AG10803 (cell line): ENCODE measurements at places on chromosomes 1 and 21.

DNA sequence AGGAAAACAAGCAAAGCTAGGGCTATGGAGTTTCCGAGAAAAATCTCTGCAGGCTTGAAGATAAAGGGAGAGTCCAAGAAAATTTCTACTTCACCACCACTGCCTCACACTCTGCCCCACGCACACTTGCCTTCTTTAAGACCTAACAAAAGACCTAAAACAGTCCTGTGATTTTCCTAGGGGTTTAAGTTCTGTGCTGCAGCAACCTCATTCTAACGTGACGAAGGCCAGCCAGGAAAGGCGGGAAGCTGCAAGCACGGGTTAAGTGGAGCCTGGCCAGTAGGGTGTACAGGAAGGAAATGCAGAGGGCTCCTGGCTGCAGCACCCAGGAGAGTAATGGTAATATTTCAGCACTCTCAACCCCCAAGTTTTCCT is 1.5 kb downstream of the SPATA6 start:
- DNase-seq = peak; percentile 8

GRCh38 chr1:185343306-185343705 is 26.3 kb upstream of the IVNS1ABP start:
- no peak for DNase-seq

DNA sequence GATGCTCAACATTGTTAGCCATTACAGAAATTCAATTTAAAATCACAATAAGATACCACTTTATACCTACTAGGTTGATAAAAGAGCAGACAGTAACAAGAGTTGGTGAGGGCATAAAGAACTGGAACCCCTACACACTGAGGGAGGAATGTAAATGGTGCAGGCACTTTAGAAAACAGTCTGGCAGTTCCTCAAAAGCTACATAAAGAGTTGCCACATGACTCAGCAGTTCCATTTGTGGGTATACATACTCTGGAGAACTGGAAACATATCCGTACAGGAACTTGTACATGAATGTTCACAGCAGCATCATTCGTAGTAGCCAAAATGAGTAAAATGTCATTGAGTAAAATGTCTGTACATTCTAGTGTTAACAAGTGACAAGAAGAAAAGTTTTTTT is 17.0 kb downstream of the NSL1 start:
- DNase-seq = no peak

DNA sequence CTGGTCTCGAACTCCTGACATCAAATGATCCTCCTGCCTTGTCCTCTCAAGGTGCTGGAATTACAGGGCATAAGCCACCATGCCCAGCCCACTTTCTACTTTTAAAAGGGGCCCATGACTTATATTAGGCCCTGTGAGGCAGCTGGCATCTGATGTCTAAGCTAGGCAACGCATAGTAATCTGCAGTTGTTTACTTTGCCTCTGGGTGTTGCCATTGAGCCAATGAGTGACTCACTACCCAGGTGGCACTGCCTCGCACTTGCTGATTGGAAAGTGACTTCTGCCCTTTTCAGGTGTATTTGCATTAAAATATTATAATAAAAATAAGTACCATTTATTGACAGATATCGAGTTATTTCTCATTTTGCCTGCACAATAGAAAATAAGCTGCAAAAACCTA is 84.9 kb downstream of the KIF14 start:
- no peak for DNase-seq

DNA sequence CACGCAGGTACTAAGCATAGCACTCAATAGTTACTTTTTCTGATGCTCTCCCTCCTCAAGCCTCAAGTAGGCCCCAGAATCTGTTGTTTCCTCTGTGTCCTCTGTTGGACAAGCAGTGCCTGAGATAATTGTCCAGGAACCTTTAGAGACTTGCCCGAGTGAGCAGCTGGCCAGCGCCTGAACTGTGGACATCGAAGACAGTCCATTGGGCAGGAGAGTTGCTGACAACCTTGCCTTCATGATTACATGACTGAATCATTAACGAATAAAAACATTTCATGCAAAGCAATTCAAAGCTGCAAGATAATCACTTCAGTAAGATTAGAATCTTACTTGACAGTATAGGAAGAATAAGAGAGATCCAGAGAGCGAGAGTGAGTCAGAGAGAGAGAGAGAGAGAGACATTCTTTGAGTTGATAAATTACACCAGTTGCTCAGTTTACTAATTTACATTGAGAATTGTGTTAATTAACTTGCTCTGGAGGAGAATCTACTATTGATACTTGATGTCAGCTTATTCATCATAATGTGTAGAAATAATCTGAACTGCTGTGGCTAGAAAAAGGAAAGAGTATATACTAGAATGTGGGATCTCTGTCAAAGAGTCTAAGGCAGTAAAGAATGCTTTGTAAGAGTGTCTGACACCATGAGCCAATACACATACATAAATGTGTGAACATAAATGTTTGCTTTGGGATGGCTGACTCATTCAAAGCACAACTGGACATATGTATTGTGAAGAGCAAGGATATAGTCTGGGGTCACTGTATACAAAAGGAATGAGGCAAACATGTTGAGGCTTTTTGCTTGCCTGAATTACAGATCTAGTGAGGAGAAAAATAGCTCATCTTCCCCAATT is 216.0 kb downstream of the ZNF326 start:
- DNase-seq = no peak

- DNase-seq = peak; percentile 75
Observed at GRCh38 chr1:23384312-23385058, 14.8 kb upstream of the ZNF436 start.

- DNase-seq = no peak
Observed at GRCh38 chr1:179775009-179775408, 31.9 kb downstream of the FAM163A start.

GRCh38 chr1:247548092-247548491 is 842 bp upstream of the GCSAML start:
- no peak for DNase-seq

GRCh38 chr21:37028570-37028969 is 22.1 kb downstream of the RIPPLY3 start:
- no peak for DNase-seq

- peak; percentile 23 for DNase-seq
Observed at GRCh38 chr1:234212764-234213657, 160.2 kb upstream of the COA6 start.

DNA sequence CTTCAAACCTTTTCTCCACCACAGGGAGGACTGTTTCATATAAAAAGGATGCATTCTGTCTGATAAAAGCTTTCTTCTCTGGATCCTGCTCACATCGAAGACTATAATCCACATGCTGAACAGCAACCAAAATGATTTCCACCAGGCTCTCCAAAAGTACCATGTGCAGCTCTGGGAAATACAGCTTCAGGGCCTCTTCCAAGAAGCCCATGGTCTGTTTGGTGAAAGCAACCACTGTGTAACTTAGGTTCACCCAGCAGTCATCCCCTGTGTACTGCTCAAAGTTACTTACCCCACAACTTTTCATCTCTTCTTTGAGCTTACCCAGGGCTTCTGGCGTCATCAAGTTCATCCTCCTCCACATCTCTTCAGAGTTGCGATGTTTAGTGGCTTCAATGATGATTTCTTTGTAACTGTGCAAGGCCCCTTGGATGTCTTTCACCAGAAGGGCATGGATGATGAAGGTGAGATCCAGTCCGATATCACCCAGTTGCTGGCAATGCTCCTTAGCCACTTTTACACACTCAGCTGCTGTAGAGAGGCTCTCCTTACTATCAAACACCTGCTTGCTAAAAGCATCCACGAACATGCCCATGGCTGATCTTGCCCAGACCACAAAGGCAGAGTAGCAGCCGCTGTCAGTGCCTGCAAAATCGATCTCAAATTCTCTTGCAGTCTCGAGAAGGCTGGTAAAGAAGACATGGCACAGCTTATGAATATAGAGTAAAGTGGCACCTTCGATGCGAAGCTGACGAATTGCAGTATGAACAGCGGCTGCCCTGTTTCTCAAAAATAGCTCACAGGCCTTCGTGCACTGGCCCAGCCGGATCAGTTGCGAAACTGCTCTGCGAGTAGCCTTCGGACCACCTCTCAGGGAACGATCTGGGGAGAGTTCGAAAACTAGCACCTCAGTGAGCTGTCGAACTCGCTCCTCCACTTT is 1.7 kb downstream of the EXOC8 start:
- no peak for DNase-seq

DNA sequence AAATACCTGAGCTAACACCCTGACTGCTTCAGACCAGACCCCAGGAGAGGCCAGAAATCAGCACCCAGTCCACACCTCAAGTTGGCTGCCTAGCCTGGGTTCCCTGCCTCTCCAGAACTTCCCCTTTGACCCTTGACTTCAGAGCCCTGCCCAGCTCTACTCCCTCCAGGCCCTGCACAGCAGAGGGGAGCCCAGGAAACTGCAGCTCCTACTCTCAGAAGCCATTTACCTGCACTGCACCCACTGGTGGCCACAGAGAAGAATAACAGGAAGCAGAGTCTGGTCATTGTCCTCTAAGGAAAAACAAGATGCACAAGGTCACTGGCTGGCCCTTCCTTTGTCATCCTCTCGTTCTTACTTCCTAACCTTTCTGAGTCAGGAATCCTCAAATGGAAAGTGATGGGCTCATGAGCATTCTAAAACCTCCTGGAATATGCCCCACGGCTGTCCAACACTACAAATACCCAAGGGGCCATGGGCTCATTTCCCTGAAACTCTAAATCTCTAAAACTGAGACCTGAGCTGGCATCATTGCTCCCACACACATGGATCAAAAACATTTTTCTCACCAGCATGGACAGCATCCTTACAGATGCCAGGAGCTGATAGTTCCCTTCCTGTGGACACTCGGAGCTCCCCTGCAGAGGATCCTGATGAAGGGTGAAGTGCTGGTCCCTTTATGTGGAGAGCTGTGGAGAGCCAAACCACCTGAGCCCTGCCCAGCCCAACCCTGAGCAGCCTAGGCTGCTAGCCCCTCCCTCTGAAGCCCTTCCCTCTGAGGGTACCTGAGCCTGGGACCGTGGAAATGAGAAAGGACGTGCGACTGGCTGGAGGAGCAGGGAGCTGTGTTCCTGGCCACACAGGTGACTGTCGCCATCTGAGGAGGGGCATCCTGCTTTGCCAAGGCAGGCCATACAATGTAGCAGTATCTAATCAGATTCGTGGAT is at the start of gene ITLN2:
Gene ITLN2 (minus strand): TSS at position 652 of the 947 bp plus-strand sequence. CDS start 68 bp downstream, at position 584.
- DNase-seq = peak; percentile 18

DNA sequence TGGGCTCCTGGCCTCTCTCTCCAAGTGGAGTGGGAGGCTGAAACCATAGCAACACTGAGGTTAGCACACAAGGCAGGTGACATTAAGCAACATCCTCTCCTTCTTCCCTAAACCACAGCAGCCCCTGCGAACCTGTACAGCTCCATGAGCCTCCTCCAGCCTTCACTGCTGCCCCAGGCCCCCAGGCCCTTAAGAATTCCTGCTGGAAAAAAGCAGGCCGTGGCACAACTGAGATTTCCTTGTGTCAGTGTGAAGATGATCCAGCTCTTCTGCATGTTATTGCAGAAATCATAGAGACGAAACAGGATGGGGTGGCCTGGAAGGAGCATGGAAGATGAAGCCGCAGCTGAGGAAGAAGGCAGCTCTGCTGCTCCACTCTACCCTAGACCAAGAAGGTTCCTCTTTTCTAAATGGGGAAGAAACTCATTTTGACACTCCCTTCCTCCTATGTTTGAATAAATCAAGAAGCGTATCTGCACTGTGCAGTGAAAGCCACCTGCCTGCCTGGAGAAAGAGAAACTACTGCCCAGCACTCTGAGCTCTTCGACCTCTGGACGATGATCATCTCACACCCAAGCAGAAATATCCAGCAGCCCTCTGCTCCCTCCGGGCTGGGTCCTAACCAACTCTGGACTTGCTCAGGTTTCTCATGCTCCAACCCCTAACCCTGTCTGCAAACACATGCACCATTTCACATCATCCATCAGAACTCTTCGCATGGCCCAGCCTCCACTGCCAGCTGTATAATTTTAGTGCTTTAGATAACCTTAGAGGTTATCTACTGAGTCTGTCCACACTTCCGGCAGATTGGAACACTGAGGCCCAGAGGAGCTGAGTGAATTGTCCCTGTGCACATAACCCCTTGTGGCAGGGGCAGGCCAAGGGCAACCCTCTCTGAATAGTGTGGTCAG is 20.7 kb downstream of the SH3BP5L start:
- no peak for DNase-seq

GRCh38 chr1:7221826-7222694 is 436.8 kb downstream of the CAMTA1 start:
- peak; percentile 32 for DNase-seq

- DNase-seq = no peak
Observed at GRCh38 chr1:207333009-207333600, 11.6 kb downstream of the CD55 start.

DNA sequence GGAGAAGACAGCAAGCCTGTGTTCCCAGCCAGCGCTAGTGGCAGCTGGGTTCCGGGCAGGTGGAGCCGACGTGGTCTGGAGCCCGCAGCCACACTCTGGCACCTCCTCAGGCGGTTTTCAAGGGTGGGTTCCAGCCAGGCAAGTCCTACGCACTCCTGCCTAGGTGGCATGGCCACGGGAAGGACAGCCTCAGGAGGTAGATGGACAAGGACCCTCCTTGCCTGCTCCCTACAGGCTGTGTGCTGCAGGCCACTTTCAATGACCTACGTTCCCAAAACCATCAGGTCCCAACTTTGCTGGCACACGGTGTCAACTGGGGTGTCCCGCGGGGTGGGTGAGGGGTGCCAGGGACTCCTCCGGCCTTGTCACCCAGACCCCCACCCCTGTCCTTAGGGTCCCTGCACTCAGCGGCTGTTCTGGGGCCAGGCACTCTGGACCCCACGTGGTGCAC is 6.7 kb upstream of the PTGER3 start:
- no peak for DNase-seq

- DNase-seq = no peak
Observed at GRCh38 chr1:91161166-91161565, 139.3 kb upstream of the ZNF644 start.

DNA sequence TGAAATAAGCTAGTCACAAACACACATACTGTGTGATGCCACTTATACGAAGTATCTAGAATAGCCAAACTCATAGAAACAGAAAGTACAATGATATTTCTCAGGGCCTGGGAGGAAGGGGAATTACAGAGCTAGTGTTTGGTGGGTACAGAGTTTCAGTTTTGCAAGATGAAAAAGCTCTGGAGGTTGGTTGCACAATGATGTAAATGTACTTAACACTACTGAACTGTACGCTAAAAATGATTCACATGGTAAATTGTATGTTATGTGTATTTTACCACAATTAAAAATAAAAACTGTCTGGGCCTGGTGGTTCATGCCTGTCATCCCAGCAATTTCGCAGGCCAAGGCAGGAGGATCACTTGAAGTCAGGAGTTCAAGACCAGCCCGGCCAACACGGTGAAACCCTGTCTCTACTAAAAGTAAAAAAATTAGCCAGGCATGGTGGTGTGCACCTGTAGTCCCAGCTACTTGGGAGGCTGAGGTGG is 15.3 kb upstream of the FHAD1 start:
- no peak for DNase-seq

GRCh38 chr1:832136-832535 is 91.6 kb upstream of the SAMD11 start:
- no peak for DNase-seq

DNA sequence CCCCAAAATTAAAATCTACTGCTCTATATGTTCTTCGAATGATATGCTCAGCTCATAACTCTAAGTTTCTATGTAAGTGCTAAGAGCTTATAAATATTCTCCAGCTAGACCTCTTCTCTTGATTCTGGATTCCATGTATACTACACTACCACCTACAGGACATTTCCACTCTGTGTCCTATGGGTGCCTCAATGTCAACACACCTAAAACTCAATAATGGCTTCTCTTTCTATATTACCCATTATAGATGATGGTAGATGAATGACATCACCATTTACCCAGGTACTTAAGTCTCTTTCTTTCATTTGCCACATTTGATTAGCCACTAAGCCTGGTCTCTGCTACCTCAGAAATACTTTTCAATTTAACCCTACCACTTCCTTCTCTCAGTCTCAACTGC is 41.3 kb downstream of the TBX19 start:
- DNase-seq = peak; percentile 27

GRCh38 chr1:52523376-52523775 is 29.5 kb downstream of the TUT4 start:
- DNase-seq = peak; percentile 26

- peak; percentile 90 for DNase-seq
Observed at GRCh38 chr1:202235856-202236837, 42.5 kb downstream of the LGR6 start.
